ENCODE measurements at places on chromosomes 5 and 9.

DNA sequence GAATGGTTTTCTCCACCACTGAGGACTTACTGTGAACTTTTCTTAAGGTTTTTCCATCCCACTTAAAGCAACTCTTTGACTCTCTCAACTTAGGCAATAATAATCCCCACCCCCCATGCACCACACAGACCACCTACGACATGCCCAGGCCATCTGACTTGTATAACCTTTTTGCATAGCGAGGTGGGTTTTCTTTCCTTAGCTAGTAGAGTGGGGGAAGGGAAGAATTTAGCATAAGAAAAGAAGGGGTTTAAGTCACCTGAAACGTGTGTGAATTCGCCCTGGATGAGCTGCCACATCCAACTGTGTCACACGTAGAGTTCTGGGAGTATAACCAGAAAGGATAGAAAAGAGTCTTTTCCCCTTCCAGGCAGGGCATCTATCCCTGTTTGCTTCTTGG is 262.7 kb downstream of the YTHDC2 start:
- no peak for DNase-seq

DNA sequence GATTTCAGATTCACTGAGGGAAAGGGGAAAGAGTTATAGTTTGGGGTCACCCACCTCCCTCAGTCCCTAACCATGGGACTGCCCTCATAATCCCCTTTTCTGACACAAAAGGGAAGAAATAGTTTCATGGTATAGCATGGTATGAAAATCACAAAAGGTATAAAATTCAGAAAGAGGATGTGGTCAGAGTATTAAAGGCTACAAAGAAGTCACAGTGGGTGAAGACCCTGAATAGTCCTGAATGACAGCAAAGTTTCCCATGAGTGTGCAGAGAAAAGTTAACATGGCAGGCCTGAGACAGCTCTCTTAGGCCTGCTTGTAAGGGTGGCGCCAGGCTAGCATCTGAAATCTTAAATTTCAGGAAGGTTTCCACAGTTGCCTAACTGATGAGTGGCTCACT is 290.6 kb upstream of the ZNF608 start:
- DNase-seq = no peak

GRCh38 chr5:76794871-76795270 is 24.0 kb upstream of the F2RL1 start:
- DNase-seq = no peak

DNA sequence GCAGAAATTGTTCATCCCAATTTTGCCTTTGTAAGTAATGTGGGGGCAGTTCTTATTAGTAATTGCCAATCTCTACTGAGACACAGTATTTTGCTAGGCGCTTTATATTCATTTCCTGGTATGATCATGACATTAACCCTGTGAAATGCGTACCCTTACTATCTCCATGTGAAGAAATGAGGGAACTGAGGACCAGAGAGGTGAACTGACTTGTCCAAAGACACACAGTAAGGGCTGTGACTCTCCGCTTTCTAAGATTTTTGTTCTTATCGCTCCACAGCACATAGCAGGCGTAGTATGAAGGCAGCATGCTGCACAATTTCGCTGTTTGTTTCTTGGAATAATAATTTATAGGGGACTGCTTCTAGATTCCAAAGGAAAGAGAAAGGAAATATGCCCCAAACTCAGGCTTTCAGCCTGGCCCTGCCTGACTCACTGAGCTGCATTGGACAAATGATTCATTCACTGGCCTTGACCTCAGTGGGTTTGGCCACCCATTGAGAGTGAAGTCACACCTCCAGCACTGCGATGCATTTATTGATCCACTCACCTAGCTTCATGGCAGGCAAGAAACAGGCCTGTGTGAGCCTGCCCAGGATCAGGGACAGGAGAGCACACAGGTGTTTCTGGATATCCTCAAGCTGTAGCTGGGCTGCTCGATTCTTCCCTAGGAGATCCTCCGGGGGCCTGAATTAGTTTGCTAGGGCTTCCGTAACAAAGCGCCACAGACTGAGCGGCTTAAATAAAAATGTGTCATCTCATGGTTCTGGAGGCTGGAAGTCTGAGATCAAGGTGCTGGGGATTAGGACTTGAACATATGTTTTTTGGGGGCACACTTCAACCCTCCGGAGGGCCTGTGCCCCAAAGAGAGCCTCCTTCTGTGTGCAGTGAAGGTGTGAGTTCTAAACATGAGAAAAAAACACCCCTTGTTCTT is 7.2 kb upstream of the DUSP1 start:
- no peak for DNase-seq

GRCh38 chr5:9482381-9482780 is 63.5 kb downstream of the SEMA5A start:
- no peak for DNase-seq

DNA sequence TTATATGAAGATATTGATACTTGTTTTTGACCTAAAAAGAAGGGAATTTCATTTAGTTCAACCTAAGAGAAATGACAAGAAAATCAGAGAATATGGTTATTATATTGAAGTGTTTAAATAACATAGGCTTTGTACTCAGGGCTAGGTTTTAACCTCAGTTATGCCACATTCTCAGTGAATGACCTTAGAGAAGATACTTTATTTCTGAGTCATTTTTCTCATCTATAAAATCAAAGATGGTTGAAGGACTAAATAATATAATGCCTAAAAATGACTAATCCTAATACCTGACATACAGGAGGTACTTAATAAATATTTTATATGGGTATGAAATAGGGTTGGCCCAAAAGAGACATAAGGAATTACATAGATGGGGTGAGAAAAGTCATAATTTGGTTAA is 32.3 kb downstream of the DIMT1 start:
- DNase-seq = no peak

- no peak for DNase-seq
These were observed 281.4 kb downstream of the TUSC1 start for GRCh38 chr9:25396828-25397227.

GRCh38 chr5:41264019-41264418 is 50.7 kb upstream of the C6 start:
- no peak for DNase-seq

DNA sequence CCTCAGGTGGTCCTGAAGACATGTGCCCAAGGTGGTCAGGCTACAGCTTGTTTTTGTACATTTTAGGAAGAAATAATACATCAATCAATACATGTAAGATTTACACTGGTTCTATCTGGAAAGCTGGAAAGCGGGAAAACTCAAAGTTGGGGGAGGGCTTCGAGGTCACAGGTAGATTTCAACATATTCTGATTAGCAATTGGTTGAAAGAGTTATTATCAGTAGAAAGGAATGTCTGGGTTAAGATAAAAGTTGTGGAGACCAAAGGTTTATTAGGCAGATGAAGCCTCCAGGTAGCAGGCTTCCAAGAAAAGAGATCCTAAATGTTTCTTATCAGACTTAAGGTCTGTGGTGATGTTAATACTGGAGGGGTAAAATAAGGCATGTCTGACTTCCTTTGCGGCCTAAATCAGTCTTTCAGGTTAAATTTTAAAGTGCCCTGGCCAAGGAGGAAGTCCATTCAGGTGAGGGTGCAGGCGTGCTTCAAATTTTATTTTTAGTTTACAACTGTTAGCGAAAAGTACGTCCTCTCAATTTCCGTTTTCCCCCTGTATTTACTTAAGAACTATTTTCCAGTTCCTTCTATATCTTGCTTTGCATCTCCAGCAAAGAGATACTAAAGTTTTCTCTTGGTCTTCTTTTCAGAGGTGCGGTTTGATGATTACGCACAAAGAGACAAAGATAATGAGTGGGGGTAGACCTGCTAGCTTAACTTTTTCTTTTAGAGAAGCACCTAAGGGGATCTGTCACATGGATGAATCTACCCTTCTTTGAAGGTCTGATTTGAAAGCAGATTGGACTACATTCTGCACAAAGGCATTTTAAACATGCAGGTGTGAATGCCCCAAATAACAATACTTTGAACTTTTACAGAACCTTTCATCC is 578.6 kb downstream of the RAB3C start:
- no peak for DNase-seq

DNA sequence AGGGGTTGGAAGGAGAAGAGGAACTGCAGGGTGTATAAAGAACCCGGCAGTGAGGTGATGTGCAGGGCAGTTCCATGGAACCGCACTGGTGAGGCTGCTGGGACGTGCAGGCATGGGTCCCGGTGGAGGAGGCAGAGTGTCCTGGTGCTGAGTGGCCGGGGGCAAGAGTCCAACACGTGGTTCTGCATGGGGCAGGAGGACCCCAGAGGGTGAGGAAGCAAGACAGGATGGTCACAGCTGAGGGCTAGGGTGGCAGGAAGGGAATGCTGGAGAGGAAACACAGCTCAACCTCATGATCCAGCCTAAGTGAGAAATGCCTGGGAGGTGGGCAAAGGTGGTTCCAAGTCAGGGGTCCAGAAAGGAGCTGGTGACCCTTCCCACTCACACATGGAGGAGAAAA is 87.2 kb downstream of the S1PR3 start:
- DNase-seq = no peak

DNA sequence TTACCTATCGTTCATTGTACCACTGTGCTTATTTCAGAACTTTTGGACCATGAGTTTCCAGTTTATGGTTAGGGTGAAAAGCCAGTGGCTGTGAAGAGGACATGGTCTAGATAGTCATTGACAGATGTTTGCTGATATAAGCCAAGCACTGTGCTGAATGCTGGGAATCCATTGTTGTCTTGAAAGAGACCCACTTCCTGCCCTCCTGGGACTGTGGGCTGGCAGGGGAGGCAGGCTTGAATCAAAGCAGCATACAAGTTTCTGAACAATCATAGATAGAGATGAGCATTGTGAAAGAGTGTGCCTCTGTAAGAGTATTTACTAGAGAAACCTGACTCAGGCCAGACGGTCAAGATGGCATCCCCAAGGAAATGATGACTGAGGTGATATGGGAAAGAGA is 73.4 kb downstream of the NMUR2 start:
- DNase-seq = no peak

DNA sequence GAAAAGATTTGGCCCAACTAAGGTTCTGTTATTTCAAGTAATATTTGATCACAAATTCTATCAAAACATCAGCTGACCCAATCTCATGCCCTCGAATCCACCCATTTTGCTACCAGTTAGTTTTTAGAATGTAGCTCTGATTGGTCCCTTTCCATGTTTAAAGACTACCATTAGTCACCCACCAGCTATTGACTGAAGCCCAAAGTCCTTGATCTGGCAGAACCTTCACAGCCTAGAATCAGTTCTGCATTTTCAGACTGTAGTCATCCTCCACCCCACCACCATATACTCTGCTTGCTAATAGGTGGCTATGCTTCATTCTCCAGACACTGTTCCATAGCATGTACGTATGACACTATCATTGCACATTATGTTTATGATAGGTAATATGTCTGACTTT is 182.2 kb upstream of the TARS1 start:
- no peak for DNase-seq

DNA sequence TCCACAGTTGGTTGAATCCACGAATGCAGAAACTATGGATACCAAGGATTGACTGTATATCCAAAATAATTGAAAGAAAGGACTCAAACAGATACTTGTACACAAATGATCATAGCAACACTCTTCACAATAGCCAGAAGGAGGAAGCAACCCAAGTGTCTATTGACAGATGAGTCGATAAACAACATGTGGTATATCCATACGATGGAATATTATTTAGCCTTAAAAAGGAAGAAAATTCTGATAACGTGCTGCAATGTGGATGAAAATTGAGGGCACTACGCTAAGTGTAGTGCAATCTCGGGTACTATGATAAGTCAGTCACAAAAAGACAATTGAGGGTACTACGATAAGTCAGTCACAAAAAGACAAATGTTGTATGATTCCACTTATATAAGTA is 83.6 kb upstream of the CPEB4 start:
- no peak for DNase-seq

DNA sequence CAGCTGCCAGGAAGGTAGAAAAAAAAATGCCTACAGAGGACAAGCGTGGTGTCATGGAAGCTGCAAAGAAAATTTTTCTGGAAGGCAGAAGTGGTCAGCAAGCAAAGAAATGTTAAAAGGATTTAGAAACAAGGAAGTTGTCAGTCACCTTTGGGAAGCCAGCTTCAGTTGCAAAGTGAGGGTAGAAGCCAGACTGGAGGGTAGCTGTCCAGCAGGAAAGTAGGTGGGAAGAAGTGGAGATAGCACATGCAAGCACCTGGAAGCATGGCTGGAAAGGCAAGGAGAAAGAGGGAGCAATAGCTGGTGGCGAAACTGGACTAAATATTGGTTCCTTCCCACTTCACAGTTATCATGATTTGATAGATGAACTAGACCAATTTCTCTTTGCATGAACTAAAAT is 54.3 kb downstream of the ADRB2 start:
- no peak for DNase-seq

DNA sequence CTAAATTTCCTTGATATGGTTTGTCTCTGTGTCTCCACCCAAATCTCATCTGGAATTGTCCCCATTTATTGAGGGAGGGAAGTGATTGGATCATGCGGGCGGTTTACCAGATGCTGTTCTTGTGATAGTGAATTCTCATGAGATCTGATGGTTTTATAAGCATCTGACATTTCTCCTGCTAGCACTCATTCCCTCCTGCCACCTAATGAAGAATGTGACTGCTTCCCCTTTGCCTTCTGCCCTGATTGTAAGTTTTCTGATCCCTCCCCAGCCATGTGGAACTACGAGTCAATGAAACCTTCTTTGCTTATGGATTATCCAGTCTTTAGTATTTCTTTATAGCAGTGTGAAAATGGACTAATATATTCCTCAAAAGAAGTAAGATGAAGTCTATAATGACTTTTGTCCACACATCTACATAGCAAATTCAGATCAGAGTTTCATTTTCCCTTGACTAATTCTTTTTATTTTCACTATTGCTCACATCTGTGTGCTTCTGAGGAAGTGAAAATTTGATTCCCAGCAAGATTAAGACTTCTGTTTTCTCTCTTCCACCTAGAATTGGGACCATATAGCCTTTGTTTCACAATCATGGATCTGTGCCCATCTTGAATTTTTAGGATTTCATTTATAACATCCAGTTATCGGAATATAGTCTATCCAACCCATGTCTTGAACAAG is 393.5 kb downstream of the DMAC1 start:
- DNase-seq = no peak

DNA sequence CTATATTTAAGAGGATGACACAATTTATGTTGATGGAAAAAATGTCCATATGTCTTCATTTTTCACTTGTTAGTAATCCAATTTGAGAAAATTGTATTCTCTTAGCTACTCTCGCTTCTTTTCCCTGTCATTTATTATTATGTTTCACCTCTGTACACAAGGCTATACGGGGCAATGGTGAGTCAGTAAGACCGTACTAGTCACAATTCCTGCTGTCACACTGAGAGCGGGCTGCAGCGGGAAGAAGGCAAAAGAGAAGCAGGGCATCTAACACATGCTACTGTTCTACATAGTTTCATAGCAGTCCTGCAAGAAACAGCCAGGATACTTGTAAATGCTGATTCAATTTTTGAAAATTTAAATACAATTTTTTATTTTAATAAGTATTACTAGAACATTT is 23.3 kb upstream of the PRDM9 start:
- DNase-seq = no peak

DNA sequence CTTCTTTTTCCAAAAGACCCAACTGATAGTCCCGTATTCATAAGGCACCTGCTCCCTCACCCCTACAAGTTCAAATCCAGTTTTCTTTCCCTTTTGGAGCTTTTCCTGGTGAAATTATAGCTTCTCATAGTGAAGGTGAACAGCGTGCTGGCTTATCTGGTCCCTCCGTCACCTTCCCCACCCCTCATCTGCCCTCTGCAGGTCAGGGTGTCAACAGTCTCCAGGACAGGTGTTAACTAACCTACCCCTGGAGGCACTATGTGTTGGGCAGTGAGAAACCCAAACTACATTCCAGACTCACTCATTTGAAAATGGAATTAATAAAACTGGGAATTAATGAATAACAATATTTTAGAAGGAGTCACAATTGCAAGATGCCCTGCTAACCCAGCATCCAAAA is 109.0 kb upstream of the TAS2R1 start:
- no peak for DNase-seq

GRCh38 chr5:100430268-100431195 is 104.6 kb upstream of the FAM174A start:
- DNase-seq = no peak

- no peak for DNase-seq
These were observed 26.9 kb upstream of the ADAM19 start for GRCh38 chr5:157602505-157602904.
